ENCODE measurements at places on chromosomes 1 and 21. TPM values are rescaled to one million over a fixed set of nuclear protein-coding genes. Genes with fewer than 3 reads are reported as not detected.

The BLZF1 gene
- 32.0 TPM for total RNA-seq

DNA sequence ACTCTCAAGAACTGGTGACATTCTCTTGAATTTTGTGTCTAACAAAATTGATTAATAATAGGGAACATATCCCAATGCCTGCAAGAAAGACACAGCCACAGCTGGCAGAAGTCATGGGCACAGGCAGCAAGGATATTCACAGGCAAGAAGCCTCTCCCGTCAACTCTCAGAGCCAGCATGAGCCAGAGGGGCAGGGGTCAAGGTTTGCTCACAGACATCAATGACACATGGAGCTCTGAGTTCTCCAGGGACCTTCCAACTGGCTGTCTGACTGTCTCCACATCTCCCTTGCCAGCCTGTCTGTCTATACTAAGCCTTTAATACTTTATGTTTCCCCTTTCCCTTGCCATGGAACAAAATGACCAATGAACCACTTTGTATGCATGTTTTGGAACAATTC lies 101.5 kb upstream of the RAB4A start:
- no peak for DNase-seq

DNA sequence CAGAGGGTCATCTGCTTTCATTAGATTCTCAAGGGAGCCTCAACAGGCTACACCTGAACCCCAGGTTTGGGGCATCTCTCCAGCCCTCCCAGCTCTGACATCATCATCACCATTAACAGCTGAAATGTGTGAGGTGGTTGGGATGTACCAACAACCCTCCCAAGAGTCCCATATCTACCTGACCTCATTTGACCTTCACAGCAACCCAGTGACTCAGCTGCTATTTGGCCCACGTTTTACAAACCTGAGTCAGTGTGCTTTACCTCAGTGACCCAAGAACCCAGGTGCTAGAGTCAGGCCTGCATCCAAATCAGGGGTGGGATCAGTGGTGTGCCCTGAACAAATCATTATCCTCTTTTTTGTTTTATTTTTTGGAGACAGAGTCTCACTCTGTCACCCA lies 53.3 kb upstream of the TINAGL1 start:
- DNase-seq: no peak

DNA sequence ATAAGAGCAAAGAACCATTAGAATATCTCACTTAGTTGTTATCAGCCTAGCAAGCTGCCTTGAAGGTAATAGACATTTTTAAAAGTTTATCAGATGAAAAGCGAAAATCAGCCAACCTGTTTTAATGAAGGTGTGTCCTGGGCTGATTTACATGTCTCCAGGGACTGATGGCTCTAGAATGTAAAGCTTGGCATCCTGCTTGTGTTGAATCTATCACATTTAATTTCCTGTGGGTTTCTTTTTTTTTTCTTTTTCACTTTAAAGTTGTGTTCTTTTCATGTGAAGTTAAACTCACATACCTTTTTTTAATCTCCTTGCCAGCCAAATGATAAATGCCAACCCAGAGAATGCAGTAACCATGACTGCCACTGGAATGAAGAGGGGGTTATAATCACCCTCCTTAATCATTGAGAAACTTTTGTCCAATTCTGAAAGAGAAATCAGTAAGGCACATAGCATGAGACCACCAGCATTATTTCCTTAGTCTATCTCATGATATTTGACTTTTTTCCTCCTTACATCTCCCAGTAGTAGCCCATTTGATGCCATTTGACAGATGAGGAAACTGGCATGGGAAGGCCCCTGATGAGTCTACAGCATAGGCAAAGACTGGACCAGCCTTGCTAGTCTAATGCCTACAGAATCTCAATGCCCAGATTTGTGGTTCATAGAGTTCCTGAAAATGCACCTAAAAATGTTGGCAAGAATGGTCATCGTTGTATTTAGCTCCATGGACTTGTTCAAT lies 10.0 kb downstream of the SELL start:
- no peak for DNase-seq

- DNase-seq: no peak
Measured at GRCh38 chr1:237050185-237050584, 8.2 kb downstream of the RYR2 start.

All from mucosa of gallbladder (tissue), 1 donor.